ENCODE measurements at places on chromosomes 6 and 20.

- DNase-seq: no peak
Measured at GRCh38 chr20:19786311-19786710, 28.3 kb downstream of the RIN2 start.

GRCh38 chr20:41011551-41012067 is 17.0 kb upstream of the TOP1 start:
- no peak for DNase-seq

GRCh38 chr6:168103050-168103830 is 24.2 kb upstream of the FRMD1 start:
- no peak for DNase-seq

GRCh38 chr20:42130810-42131596 is 512.8 kb upstream of the CHD6 start:
- DNase-seq: no peak

- no peak for DNase-seq
Measured at GRCh38 chr20:60092729-60093128, 134.5 kb downstream of the CDH26 start.

DNA sequence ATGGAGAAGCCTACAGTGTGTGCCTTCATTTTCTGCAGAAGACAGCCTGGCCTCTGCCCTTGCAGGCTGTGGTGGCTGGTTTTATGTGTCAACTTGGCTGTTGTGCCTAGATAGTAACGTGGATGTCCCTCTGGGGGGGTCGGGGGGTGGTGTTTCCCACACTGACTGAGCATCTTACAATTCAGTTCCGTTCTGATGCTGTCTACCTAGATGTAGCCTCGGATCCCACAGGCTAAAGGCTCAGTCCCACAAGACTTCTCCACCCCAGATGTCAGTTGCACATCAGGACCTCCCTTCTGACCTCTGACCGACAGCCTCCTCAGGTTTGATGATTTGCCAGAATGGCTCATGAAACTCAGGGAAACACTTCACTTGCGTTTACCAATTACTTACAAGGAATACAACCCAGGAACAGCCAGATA is 4.4 kb downstream of the PYGB start:
- no peak for DNase-seq

- DNase-seq: no peak
Measured at GRCh38 chr6:55494411-55494810, 84.6 kb downstream of the HMGCLL1 start.

GRCh38 chr20:52841003-52841402 is 131.2 kb upstream of the TSHZ2 start:
- no peak for DNase-seq

DNA sequence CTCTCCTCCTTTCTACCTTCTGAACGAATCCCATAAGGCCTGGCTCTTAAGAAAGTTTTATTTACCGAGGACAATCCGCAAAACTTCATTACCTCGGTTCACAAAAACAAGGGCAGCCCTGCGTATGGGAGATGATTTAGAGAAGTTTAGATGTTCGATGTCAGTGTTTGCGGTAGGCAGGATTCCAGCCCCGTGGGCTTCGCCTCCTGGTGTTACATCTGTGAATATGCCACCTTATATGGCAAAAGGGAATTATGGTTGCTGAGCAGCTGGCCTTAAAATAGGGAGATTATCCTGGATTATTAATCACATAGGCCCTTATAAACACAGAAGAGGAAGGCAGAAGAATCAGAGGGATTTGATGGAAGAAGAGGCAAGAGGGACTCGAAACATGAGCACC is 21.1 kb downstream of the BMP6 start:
- no peak for DNase-seq

- DNase-seq: no peak
Measured at GRCh38 chr6:38413102-38413800, 226.5 kb downstream of the BTBD9 start.

GRCh38 chr20:16864069-16864468 is 115.9 kb downstream of the OTOR start:
- DNase-seq: no peak

GRCh38 chr6:41702771-41703494 is 32.5 kb downstream of the TFEB start:
- no peak for DNase-seq

GRCh38 chr20:17533396-17533795 is 2.2 kb upstream of the BFSP1 start:
- DNase-seq: no peak

All from activated CD8-positive, alpha-beta memory T cell treated with anti-CD3 and anti-CD28 coated beads for 1 hour (primary cell).